ENCODE measurements at places on chromosomes 6 and 20.

DNA sequence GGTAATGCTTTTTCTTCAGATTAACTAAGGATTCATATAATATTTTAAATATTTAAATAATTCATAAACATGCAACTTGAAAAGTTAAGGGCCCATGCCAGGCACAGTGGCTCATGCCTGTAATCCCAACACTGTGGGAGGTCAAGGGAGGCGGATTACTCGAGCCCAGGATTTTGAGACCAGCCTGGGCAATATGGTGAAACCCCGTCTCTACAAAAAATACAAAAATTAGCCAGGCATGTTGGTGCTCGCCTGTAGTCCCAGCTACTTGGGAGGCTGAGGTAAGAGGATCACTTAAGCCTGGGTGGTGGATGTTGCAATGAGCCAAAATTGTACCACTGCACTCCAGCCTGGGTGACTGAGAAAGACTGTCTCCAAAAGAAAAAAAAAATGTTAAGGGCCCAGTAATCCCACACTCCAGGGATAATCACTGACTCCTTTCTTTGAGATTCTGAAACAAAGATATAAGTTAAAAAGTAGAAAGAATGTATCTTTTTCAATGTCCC is 7.9 kb upstream of the RIN2 start:
- DNase-seq: no peak

DNA sequence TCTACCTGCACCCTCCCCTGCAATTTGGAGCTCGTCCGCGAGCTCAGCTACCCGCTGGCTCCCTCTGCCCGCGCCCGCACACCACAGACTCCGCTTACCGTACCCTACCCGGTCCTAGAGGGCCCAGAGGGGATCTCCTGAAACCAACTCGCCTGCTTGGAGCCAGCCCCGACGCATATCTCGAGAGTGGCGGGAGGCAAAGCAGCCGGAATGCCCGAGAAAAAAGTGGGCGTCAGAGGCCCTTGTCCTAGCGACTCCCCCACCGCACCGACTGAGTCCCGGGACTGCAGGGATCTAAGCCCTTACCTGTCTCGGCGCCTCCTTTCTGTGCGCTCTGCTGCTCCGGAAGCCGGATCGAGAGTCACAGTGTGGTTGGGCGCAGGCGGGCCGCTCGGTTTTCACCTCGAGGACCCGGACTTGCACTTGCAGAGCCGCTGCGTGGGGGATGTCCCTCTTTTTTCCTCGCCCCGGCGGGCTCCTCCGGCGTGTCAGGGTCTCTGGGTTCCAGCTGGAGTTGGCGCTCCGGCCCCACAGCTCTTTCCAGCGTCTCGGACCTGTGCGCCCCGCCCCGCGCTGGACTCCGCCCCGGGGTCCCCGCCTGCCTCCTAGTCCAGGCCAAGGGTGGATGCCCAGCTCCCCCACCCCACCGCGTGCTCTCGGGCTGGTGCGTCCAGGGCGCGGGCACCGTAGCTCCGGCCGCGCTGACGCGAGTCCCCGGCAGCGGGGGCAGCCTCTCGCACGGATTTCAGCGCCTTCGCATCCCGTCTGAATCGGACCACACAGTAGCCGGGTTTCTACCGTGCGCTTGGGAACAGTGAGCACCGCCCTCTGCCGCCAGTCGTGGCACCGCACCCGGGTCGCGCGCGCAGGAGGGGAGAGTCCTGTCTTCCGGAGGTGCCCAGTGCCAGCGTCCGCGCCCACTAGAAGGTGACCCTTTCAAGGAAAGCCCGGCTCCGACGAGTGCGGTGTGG is at the start of gene PROKR2:
PROKR2 (minus strand) TSS at position 767 of the 971 bp plus-strand sequence. CDS start 2,585 bp downstream, outside the sequence.
- no peak for DNase-seq

DNA sequence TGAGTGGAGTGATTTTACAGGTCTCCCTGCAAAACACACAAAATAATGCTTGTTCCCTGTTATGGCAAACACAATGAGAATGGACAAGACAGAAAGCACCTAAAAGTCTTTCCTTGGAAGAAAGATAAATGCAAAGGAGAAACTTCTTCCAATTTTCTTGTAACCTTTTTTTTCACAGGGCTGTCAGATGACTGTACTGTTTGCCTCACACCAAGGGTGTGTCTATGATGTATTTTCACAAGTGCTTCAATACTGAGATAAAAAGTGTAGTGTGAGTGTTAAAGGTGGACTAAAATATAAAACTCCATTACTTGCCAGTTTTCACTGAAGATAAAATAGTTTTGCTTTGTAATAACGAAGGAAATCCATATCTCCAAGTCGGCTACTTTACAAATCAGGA is 194.5 kb downstream of the CENPW start:
- no peak for DNase-seq

GRCh38 chr6:140018588-140018987 is 644.1 kb upstream of the CITED2 start:
- no peak for DNase-seq

DNA sequence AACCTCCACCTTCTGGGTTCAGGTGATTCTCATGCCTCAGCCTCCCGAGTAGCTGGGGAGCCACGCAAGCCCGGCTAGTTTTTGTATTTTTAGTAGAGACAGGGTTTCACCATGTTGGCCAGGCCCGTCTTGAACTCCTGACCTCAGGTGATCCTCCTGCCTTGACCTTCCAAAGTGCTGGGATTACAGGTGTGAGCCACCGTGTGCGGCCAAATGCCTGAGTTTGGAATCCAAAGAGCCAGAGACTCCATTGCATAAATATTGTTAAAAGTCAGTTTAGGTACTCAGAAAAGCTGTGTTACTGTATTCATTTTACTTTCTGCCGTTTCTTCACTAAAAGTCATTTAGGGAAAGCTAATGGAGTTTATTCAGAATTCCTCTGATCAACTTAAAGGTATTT is 137.3 kb downstream of the SULF2 start:
- no peak for DNase-seq

- peak; percentile 3 for DNase-seq
These were observed at the start of gene PHACTR2 for GRCh38 chr6:143677891-143678791. PHACTR2 (plus strand) TSS chr6:143677965; CDS start chr6:143678164, 199 bp downstream.

DNA sequence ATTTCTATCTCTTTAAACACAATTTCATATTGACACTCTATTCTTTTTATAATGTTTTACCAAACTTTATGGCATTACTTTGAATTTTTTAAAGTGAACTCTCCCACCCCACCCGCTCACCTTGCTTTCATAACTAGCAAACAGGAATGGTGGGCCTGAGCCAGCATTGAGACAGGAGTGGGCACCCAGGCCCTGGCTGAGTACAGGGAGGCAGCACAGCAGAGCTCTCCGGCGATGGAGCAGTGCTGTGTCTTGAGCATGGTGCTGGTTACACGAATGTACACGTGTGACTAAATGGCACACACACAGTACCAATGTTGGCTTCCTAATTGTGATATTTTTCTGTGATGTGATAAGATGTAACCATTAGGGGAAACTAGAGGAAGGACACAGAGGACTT is 4.5 kb downstream of the CST11 start:
- DNase-seq: no peak

- DNase-seq: no peak
These were observed 44.0 kb upstream of the CAP2 start for GRCh38 chr6:17349427-17349826.

DNA sequence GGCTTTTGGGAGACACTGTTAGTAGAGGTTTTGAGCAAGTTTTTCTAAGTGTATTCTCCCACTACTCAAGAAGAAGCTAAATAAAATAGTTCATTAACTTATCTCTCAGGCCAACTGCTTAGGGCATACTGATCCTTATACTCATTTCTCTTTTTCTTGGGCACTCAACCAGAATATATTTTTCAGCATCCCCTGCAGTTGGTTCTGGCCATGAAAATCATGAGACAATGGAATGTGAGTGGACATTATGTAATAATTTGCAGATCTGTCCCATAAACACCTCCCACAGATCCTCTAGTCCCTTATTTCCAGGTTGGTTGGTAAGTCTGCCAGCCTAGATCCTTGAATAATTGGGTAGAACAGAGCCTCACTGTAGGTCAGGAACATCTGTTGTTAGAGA is 136.7 kb downstream of the AIG1 start:
- DNase-seq: no peak

- no peak for DNase-seq
These were observed 505.9 kb upstream of the SYNCRIP start for GRCh38 chr6:86148586-86148985.

DNA sequence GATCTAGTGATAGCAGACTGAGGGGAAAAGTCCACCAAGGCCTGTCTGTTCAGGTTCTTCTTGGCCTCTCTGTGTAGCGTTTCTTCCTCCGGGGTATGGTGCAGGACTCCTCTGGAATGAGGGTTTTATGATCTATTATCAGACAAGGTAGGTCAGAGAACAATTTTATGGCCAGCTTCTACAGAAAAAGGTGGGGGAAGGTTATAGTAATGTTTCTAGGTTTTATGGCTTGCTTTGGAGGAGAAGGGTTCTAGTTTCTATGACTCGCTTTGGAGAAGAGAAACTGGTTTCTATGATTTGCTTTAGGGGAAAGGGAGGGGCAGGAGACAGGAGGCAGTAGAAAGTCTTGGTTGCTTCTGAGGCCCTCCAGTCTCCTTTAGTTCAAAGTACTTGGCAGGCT is 144.8 kb upstream of the LAMA2 start:
- no peak for DNase-seq

GRCh38 chr6:136676075-136676474 is 116.2 kb downstream of the MAP3K5 start:
- DNase-seq: no peak

GRCh38 chr6:152267967-152268845 is 369.0 kb downstream of the SYNE1 start:
- no peak for DNase-seq

DNA sequence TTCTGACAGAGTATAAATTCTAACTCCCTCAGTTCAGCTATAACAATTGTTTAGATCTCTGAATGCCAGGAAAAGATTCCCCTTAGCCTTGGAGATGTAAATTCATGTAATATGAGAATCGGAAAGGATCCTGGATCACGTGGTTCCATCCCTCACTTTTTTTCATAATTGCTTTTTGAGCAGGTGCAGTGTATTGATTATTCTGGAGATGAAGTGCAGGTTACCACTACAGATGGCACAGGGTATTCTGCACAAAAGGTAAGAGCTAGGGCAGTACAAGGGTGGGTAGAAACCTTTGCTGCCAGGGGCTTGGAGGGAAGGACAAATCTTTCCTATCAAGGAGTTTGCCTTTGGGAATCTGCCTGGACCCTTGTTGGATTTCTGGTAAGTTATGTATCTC is 52.7 kb downstream of the KDM1B start:
- no peak for DNase-seq

DNA sequence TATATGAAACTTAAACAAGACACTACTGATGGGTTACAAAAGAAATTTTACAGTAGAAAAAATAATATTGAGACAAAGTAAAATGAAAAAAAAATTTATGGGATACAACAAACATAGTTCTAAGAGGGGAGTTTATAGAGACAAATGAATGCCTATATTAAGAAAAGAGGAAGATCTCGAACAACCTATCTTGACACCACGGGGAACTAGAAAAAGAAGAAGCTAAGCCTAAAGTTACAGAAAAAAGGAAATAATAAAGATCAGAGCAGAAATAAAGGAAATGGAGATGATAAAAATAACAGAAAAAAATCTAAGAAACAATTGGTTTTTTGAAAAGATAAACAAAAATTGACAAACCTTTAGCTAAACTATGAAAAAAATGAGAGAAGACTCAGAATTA is 9.1 kb upstream of the ECHDC1 start:
- DNase-seq: no peak

GRCh38 chr6:86079938-86080337 is 437.3 kb upstream of the SYNCRIP start:
- no peak for DNase-seq

- DNase-seq: no peak
These were observed 48.3 kb downstream of the ZFP64 start for GRCh38 chr20:52143277-52143676.

GRCh38 chr6:57469072-57469471 is 151.6 kb downstream of the PRIM2 start:
- no peak for DNase-seq

- DNase-seq: no peak
These were observed 9.2 kb downstream of the CST3 start for GRCh38 chr20:23628402-23629016.

- DNase-seq: no peak
These were observed 44.0 kb downstream of the MAP7 start for GRCh38 chr6:136506124-136506799.

DNA sequence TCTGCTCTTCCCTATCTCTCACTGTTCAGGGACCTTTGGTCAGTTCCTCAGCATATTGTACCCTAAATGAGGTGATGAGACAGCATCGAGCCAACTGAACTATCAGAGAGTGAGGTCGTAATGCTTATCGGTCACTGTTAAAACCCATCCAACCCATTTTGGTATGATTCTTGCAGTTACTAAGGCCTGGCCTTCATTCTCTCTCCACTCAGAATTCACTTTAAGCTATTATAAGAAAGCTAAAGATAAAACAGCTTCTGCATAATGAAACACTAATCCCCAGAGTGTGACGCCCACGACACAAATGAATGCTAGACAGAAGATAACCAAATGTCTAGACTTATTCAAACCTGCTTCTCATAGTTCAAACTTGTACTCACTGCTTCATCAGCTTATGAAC is 175.8 kb downstream of the GMPR start:
- DNase-seq: no peak

DNA sequence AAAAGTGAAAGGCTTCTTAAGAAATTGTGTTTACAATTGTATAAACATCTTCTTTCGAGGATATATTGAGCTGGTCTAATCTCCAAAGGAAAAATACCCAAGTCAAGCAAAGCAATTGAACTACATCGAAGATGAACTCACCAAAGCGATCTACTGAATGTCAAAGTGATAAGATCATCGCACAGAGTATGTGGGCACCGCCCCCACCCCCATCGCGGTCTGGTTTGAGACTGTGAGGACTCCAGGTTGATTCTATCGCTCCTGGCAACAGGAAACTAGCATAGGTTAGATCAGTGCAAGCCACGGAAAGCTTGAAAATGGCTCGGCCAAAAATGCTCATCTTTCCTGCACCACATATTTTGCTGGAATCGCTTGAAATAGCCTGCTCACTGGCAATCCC is 133.2 kb upstream of the RPS6KA2 start:
- peak; percentile 8 for DNase-seq

DNA sequence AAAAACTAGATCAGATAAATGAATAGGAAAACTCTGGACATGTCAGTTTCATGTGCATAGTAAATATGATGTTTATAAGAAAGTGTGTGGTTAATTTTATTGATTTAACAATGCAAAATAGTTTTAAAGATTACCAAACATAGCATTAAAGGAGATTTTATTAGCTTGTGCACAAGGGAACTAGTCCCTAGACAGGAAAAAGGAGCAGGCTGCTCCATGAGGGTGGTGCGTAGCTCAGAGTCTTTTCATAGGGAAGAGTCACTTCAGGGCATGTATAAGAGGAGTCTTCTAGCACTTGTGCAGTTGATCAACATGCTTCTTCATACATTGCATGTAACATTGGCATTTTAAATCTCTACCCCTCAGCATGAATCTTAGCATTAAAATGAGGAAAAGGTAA is 835.8 kb downstream of the GRIK2 start:
- no peak for DNase-seq

- DNase-seq: no peak
These were observed 129.6 kb downstream of the EDN1 start for GRCh38 chr6:12419631-12420272.

All from activated naive CD4-positive, alpha-beta T cell (primary cell).